ENCODE measurements at places on chromosomes 1 and 21. TPM values are rescaled to one million over a fixed set of nuclear protein-coding genes. Genes with fewer than 3 reads are reported as not detected.

Gene FCER1A
- total RNA-seq, result not detected

Gene CSF3R
- total RNA-seq, result not detected

Gene S100A8
- total RNA-seq, result not detected

Gene PEAR1
- total RNA-seq, result not detected

Gene TMIGD3
- total RNA-seq, result not detected

Gene TNNT2
- 0.37 TPM for total RNA-seq

Gene CRYAA
- not detected for total RNA-seq

Gene TNFRSF9
- total RNA-seq, result not detected

DNA sequence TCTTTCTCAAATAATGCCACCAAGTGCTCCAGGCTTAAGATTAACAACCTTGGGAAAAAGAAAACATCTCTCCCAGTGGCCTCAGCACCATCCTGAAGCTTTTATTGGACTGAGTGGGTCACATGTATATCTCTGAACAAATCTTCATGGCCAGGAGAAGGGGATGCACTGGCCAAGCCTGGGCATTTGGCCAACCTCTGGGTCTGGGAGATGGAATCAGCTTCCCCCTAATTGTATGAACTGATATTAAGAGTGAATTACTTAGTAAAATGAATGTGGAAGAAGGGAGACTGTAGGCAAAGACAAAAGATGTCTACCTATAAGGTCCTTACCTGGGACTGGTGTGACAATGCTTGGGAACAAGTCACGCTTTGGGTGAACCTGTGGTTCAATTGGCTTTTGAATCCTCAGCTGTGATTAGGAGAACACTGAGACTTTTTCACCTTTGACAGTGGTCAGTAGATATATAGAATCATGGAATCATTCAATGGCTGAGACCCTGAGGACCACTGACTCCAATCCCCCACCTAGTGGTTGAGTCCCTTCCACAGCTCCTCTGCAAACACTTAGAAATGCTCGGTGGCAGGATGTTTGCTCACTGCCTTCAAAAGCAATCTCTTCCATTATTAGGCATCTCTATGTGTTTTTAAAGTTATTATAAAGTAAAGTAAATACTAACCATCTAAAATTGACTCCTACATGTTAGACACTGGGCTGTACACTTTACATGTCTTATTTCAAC lies 102.6 kb upstream of the ATP1A1 start:
- no peaks in the 10 kb centered on the region for H3K27me3 ChIP-seq
- no peak for DNase-seq
- H3K27ac ChIP-seq, result no peak overlapping the region
- H3K4me1 ChIP-seq, result peaks cover 20% of the 10 kb centered on the region

DNA sequence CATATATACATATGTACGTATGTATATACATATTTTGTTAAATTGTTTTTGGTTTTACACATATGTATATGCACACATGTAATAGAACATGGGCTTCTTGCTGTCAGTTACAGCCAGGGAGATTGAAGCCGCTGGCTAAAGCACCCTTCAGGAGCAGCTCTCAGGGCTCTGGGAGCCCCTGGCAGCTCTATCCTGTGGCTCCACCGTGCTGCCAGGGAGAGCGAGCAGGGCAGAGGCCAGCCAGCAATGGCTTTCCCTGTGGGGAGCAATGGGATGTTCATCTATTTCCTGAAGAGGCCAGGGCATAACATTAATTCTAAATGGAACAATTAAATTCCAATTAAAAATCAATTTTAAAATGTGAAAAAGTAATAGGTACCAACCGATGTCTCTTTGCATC lies 102.9 kb downstream of the PSMG1 start:
- DNase-seq, result no peak
- no peaks in the 10 kb centered on the region for H3K4me1 ChIP-seq
- no peaks in the 10 kb centered on the region for H3K27me3 ChIP-seq

- no peaks in the 10 kb centered on the region for H3K36me3 ChIP-seq
- peaks cover 17% of the 10 kb centered on the region for H3K4me1 ChIP-seq
- DNase-seq, result no peak
- H3K27me3 ChIP-seq, result no peaks in the 10 kb centered on the region
- no peak overlapping the region for H3K27ac ChIP-seq
Measured at GRCh38 chr1:31801458-31801857, 14.4 kb downstream of the SPOCD1 start.

DNA sequence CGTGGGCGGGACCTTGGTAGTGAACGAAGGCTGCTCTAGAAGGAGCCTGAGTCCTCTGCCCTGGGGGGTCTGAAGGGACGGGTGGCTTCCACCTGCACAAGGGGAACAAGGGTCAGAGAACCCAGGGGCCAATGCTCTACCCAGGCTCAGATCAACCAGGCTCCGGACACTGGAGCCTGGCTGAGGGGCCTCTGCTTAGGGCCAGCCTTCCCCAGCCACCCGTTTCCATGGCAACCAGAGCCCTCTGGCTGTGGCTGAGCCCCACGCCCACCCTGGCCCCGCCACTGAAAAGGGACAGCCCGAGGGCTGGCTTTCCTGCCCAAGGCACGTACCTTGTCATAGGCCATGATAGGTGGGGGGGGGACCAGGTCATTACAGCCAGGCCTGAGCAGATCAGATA lies 724.6 kb downstream of the PTPRU start:
- H3K36me3 ChIP-seq, result no peaks in the 10 kb centered on the region
- H3K27me3 ChIP-seq, result no peaks in the 10 kb centered on the region
- DNase-seq, result no peak
- H3K27ac ChIP-seq, result no peak overlapping the region
- no peaks in the 10 kb centered on the region for H3K4me1 ChIP-seq

DNA sequence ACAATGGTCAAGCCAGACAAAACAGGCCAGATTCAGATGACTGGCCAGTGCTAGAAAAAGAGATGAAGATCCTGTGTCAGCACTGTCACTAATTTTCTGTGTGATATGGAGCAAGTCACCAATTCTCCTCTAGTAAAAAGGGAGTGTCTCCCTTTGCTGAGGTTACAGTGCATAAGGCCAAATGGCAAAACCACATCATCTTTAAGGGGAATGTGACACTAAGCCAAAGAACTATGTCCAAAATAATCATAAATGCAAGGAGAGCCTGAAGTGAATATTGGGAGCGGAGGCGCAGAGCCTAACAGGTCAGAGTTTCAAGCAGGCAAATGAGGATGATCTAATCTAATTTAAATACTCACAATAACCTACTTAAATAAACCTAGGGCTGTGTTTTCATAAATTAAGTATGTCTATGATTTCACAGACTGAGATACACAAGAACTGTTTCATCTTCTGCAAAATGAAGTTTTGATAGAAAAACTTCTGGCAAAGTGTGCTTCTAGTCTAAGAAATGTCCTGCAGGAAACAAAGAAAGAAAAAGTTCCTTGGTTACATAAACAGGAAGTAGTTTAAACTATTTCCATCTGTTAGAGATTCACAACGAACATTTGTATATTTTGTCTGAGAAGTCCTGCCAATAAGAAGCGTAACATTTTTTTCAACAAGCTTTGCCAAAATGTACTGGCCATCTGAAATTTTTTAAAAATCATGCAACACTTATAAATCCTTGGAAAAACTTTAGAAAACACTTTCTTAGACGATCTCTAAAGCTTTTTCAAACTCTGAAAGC lies 290.2 kb downstream of the LRRC40 start:
- H3K4me3 ChIP-seq, result no peak overlapping the region
- H3K27ac ChIP-seq, result no peak overlapping the region
- DNase-seq, result no peak

DNA sequence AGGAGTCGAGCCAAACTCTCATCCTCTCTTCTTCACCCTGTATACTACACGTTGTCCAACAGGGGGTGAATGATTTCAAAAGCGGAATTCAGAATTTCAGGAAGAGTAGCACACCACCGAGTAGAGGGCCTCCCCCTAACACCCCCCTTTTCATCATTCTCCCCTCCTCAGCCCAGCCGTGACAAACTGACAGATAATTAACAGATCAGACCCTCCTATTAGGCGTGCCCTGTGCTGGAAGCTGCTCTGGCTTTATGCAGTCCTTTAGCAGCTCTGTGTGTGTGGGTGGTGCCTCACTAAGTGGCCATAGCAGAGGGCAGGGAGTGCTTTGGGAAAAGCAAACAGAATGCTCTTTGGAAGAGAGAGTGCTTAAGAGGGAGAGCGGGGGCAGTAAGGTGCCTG lies 44.3 kb downstream of the PEX14 start:
- no peak for DNase-seq
- H3K36me3 ChIP-seq, result no peaks in the 10 kb centered on the region
- H3K27ac ChIP-seq, result no peak overlapping the region
- no peaks in the 10 kb centered on the region for H3K27me3 ChIP-seq
- peaks cover 58% of the 10 kb centered on the region for H3K4me1 ChIP-seq

DNA sequence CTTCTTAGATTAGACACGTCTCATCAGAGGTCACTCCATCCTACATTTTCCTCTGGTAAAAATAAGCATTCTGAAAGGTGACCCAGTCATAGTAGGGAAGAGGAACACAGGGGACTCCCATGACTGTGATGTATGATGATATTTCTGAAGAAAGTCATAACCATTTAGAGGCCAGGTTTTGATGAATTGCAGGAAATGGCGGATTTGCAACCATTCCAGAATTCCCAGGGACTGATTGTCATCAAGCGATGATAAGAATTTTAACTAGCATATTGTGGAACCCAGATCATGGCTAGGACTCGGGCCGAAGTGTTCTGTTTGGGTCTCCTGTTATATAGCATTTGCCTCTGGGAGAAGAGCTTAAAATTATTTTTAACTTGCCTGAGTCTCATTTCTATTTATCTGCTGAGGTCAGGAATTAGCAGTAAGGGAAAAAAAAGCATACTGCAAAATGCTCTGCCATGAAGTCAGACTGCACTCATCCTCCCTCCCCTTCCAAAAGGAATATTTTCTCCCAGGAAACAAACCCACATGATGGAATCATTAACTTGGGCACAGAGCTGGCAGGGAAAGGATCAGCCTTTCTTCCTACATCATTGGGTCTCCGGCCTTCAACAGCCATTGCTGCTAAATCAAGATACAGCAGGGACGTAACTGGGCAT lies 286.7 kb downstream of the HLX start:
- H3K4me3 ChIP-seq, result no peak overlapping the region
- no peak overlapping the region for H3K27ac ChIP-seq
- 0 out of 2 replicates have a peak, but pooled peaks cover 4% of the 10 kb centered on the region for H3K27me3 ChIP-seq
- H3K36me3 ChIP-seq, result no peaks in the 10 kb centered on the region
- peaks cover 41% of the 10 kb centered on the region for H3K4me1 ChIP-seq

GRCh38 chr1:98385652-98386051 lies 275.9 kb upstream of the SNX7 start:
- no peak overlapping the region for H3K4me3 ChIP-seq
- no peak overlapping the region for H3K27ac ChIP-seq
- no peak for DNase-seq
- H3K4me1 ChIP-seq, result no peaks in the 10 kb centered on the region
- H3K36me3 ChIP-seq, result no peaks in the 10 kb centered on the region

- no peak for DNase-seq
- H3K4me1 ChIP-seq, result no peaks in the 10 kb centered on the region
- no peaks in the 10 kb centered on the region for H3K36me3 ChIP-seq
- H3K4me3 ChIP-seq, result no peak overlapping the region
- H3K27me3 ChIP-seq, result no peaks in the 10 kb centered on the region
Measured at GRCh38 chr1:209413062-209413461, 170.5 kb upstream of the CAMK1G start.

DNA sequence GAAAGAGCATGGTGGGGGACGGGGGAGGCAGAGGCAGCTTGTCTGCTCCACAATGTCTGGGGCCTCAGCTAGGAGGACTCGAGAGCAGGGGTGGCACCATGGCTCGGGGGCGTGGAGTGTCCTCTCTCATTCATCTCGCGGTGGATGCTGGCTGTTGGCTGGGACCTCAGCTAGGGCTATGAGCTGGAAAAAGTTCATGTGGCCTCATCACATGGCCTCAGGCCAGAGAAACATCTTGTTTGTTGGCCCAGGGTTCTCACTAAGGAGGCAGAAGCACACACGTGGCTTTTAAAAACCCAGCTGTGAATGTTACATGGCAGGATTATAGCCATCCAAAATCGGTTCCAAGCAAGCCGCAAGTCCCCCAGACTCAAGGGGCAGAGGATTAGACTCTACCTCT lies 6.2 kb upstream of the CENPS start:
- no peak overlapping the region for H3K27ac ChIP-seq
- no peaks in the 10 kb centered on the region for H3K4me1 ChIP-seq
- H3K27me3 ChIP-seq, result no peaks in the 10 kb centered on the region
- DNase-seq, result no peak
- H3K36me3 ChIP-seq, result no peaks in the 10 kb centered on the region

GRCh38 chr1:246907472-246907871 lies 24.3 kb downstream of the AHCTF1 start:
- H3K27me3 ChIP-seq, result no peaks in the 10 kb centered on the region
- peaks cover 7% of the 10 kb centered on the region for H3K4me1 ChIP-seq

- H3K27me3 ChIP-seq, result no peaks in the 10 kb centered on the region
- H3K36me3 ChIP-seq, result no peaks in the 10 kb centered on the region
- H3K27ac ChIP-seq, result no peak overlapping the region
- no peak overlapping the region for H3K4me3 ChIP-seq
- no peaks in the 10 kb centered on the region for H3K4me1 ChIP-seq
- DNase-seq, result no peak
Measured at GRCh38 chr1:112344754-112345423, 51.1 kb upstream of the CTTNBP2NL start.
